ENCODE measurements at places on chromosomes 16 and 17. TPM values are rescaled to one million over a fixed set of nuclear protein-coding genes. Genes with fewer than 3 reads are reported as not detected.
A peak's percentile ranks its signal among the peaks of the same experiment; 100 is the strongest.

DNA sequence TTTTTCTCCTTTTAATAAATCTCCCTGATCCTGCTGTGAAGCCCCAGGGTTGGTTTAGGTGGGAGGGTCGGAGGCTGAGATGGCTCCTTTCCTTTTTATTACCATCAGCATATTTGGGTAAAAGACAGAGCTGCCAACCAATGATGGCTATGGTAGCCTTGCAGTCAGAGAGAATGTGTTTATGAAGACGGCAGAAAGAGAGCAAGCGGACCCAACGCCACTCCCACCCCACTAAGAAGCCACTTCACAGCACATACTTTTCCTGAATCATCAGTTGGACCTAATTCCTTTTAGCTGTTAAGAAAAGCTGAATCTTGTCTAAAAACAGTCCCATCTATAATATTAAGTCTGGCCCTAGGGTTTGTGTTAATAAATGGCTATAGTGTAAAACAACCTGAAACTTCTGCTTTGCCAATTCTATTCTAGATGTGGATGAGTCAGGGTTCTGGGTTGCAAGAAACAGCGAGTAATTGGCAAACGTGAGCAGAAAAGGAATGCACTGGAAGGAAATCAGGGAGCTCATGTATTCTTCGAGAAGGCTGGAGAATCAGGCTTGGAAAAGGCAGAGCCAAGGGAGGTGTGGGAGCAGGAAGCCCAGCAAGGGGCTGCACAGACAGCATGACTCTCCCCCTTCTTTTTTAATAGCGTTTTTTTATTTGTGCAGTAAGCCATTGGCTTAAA, 34.0 kb upstream of the PRKCA start:
- DNase-seq, result no peak

GRCh38 chr17:64281962-64282752, 19.1 kb upstream of the TEX2 start:
- peak; percentile 80 for DNase-seq

- no peak for DNase-seq
Measured at GRCh38 chr17:5272322-5272721, 9.8 kb upstream of the RABEP1 start.

- no peak for DNase-seq
Measured at GRCh38 chr16:76705892-76706291, 428.7 kb downstream of the CNTNAP4 start.

The INO80E gene
- 32.4 TPM for total RNA-seq

The ANKRD13B gene
- 9.2 TPM for total RNA-seq

The NXN gene
- total RNA-seq, result 18.5 TPM
